Right atrium auricular region (tissue), 2 donors: ENCODE measurements at places on chromosomes 3 and 15. TPM values are rescaled to one million over a fixed set of nuclear protein-coding genes. Genes with fewer than 3 reads are reported as not detected.

Gene CLRN1
- not detected for total RNA-seq

Gene SLC2A2
- total RNA-seq, result not detected

Gene NDN
- 51.6 TPM for total RNA-seq

Gene CASR
- not detected for total RNA-seq

DNA sequence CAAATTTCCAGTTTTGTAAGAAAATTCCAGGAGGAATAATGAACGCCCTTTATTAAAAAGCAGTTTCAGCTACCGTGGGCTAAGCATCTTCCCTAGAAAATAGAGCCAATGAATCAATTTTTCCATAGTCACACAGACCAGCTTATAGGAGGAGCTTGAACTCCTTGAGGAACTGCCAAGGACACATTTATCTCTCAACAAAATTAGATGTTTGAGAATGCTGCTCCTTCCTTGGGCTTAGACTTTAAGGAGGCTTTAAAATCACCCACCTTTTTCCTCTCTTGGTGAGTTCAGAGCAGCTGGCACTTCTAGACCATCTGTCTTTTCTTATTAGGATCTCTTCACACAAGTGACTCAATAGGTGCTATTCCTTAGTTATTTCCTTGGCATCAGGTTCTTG, 588.0 kb downstream of the SQOR start:
- H3K36me3 ChIP-seq, result no peaks in the 10 kb centered on the region
- no peak for DNase-seq
- no peaks in the 10 kb centered on the region for H3K27me3 ChIP-seq
- no peak overlapping the region for H3K4me3 ChIP-seq

DNA sequence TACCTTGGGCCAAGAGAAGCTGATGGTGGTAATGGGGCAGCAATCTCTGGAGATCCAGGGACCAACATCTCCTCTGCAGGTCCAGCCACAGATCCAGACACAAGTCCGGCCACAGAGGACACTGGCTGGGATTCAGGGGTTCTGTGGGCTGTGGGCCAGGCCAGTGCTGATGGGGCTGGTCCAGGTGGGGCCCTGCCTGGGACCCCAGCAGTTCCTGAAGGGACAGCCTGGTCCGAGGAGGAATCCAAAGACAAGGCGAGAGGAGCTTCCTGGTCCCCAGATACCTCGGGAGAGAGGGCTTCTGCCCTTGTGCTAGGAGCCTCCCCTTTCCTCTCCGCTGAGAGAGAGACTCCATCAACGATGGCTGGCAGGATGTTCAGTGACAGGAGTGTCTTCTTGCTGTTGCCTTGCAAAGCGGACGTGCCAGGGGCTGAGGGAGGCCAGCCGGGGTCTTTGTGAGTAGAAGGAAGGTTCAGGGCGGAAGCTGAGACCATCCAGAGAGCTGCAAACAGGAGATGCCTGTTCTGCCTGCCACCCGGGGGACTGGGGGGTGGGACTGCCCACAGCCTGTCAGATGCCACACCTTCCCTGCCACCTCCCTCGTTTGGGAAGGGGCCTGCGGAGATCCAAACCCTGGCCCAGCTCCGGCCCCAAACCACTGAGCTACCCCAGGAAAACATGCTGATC, 24.5 kb upstream of the GOLGA6C start:
- no peaks in the 10 kb centered on the region for H3K27me3 ChIP-seq
- no peak overlapping the region for H3K4me3 ChIP-seq
- H3K4me1 ChIP-seq, result no peaks in the 10 kb centered on the region
- H3K27ac ChIP-seq, result no peak overlapping the region

- H3K4me3 ChIP-seq, result no peak overlapping the region
- peaks cover 12% of the 10 kb centered on the region for H3K4me1 ChIP-seq
- H3K36me3 ChIP-seq, result no peaks in the 10 kb centered on the region
- no peaks in the 10 kb centered on the region for H3K27me3 ChIP-seq
These were observed 137.8 kb downstream of the RORA start for GRCh38 chr15:61091289-61091616.

DNA sequence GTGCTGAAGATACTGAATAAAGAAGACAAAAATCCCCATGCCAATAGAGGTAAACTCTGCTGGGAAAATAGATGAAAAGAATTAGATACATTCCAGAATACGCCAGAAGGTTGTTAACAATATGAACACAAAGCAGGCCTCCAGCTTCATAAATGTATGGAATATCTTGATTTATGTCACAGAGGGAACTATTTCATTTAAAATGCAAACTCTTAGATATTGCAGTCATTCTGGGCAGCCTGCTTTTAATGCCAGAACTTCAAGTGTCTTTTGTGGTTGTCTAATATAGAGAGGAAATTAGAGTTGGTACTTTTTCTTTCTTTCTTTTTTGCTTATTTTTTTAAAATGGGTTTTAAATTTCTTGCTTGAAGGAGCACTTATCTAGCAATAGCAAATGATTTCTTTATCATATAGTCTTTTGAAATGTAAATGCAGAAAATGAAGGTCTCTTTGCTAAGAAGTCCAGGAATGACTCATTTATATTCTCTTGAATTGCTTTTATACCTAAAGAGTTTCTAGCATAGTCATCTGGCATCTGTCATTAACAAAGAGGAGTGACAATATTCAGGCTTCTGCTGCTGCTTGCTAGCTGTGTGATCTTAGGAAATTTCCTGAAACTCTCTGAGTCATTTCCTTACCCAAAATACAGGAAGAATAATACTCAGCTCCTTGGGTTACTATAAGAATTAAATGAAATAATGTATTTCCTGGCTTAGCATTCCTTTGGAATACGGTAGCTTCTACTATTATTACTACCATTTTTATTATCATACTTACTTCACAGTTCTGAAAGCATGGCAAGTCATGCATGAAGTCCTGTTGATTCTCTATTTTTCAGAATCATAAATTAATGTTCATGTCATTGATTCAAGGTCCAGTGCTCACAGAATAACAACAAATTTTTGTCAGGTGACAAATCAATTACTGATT, 527.6 kb downstream of the DIPK2A start:
- H3K4me3 ChIP-seq, result no peak overlapping the region
- DNase-seq, result no peak
- no peaks in the 10 kb centered on the region for H3K36me3 ChIP-seq
- no peaks in the 10 kb centered on the region for H3K27me3 ChIP-seq

DNA sequence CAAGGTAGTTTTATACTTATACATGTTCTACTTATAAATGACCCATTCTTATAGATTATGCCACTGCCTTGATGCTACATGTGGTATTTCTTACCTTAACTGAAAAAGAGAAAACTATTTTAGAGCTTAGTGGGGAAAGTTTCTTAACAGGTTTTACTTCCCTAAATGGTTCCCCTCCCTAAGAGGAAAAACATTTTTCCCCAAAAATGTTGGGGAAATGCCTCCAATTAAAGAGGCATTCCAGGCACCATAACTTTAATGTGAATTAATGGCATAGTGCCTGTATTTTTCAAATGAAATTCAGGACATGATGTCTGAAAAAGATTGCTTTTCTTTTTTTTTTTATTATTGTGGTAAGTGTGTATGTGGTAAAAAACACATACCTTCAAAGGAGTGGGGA, 22.6 kb downstream of the GOLM2 start:
- DNase-seq, result no peak
- no peaks in the 10 kb centered on the region for H3K27me3 ChIP-seq
- H3K4me3 ChIP-seq, result no peak overlapping the region
- no peaks in the 10 kb centered on the region for H3K4me1 ChIP-seq
- no peak overlapping the region for H3K27ac ChIP-seq

GRCh38 chr3:57752307-57752706, 3.8 kb upstream of the SLMAP start:
- H3K4me1 ChIP-seq, result no peaks in the 10 kb centered on the region
- H3K36me3 ChIP-seq, result no peaks in the 10 kb centered on the region
- H3K4me3 ChIP-seq, result no peak overlapping the region
- no peak overlapping the region for H3K27ac ChIP-seq

GRCh38 chr15:71290881-71291635, 175.8 kb downstream of the THSD4 start:
- no peaks in the 10 kb centered on the region for H3K36me3 ChIP-seq
- H3K4me3 ChIP-seq, result no peak overlapping the region
- H3K4me1 ChIP-seq, result peaks cover 31% of the 10 kb centered on the region
- DNase-seq, result no peak

GRCh38 chr3:111978583-111979433, at the start of gene ABHD10:
TSS of gene ABHD10 (plus strand) at chr3:111979026. CDS start at chr3:111979062, 36 bp downstream.
- no peaks in the 10 kb centered on the region for H3K4me1 ChIP-seq
- peak within 1 kb of the TSS; percentile 87 for H3K27ac ChIP-seq
- DNase-seq, result peak; percentile 96
- no peaks in the 10 kb centered on the region for H3K27me3 ChIP-seq
- H3K4me3 ChIP-seq, result peak within 1 kb of the TSS; percentile 82

DNA sequence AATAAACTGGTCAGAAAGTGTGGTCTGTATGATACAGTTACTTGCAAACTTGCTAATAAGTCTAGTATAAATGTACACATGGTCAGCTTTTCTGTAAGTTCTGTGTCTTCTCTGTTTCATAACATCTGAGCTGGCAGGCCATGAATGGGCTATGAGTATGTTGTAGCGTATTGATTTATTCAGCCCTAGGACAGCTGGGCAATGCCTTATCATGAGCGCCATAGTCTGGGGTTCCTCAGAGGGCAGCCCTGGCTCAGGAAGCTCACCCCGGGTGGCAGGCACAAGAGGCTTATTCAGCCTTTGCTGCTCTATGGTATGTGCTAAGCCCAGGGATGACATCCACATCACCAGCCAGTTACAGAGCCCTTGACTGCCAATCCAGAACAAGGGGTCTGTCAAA, 50.7 kb upstream of the CCR2 start:
- no peak overlapping the region for H3K27ac ChIP-seq
- H3K4me3 ChIP-seq, result no peak overlapping the region
- H3K36me3 ChIP-seq, result no peaks in the 10 kb centered on the region
- H3K27me3 ChIP-seq, result no peaks in the 10 kb centered on the region
